Fibroblast of villous mesenchyme (primary cell): ENCODE measurements at places on chromosomes 11 and 22. TPM values are rescaled to one million over a fixed set of nuclear protein-coding genes. Genes with fewer than 3 reads are reported as not detected.

Gene TRIM77
- not detected in 2 replicates for total RNA-seq

Gene SCN2B
- total RNA-seq: not detected in 2 replicates

Gene OR52E6
- 0.43 TPM in 1 of 2 replicates, not detected in the other for total RNA-seq

Gene RFPL3
- not detected in 2 replicates for total RNA-seq

Gene LIN7C
- 51.2 and 91.1 TPM in 2 replicates for total RNA-seq

Gene SGSM1
- not detected in 2 replicates for total RNA-seq

Gene IGLL5
- total RNA-seq: not detected in 2 replicates

Gene DGCR6
- total RNA-seq: 2.2 and 3.2 TPM in 2 replicates

Gene OR4D5
- not detected in 2 replicates for total RNA-seq

Gene ART1
- total RNA-seq: not detected in 2 replicates

Gene LMO2
- total RNA-seq: under 0.01 TPM in 2 replicates

Gene ZNF280B
- total RNA-seq: 1.6 and 1.7 TPM in 2 replicates

Gene TENM4
- 10.4 and 21.3 TPM in 2 replicates for total RNA-seq

Gene SPTBN2
- total RNA-seq: under 0.01 and 1.3 TPM in 2 replicates

Gene SIK3
- total RNA-seq: 14.2 TPM in 2 replicates

Gene TRIM51
- not detected in 2 replicates for total RNA-seq

Gene SCGB1C1
- not detected in 2 replicates for total RNA-seq

Gene OR51E2
- 0.43 and 1.9 TPM in 2 replicates for total RNA-seq

Gene MIOX
- total RNA-seq: 0.32 TPM in 1 of 2 replicates, not detected in the other

Gene RAB38
- 0.64 and 3.5 TPM in 2 replicates for total RNA-seq

Gene ADM2
- 2.6 and 5.8 TPM in 2 replicates for total RNA-seq

Gene GAB4
- not detected in 2 replicates for total RNA-seq

Gene PRRG4
- under 0.01 TPM in 2 replicates for total RNA-seq

Gene KRTAP5-11
- not detected in 2 replicates for total RNA-seq

Gene POU2F3
- under 0.01 TPM in 1 of 2 replicates, not detected in the other for total RNA-seq

Gene MS4A2
- total RNA-seq: not detected in 2 replicates

Gene FAT3
- total RNA-seq: 1.9 and 6.9 TPM in 2 replicates

Gene TUB
- total RNA-seq: 1.9 and 5.2 TPM in 2 replicates

Gene INPP5J
- 0.43 and 0.97 TPM in 2 replicates for total RNA-seq

Gene APOL4
- total RNA-seq: not detected in 2 replicates

Gene SLC22A8
- not detected in 2 replicates for total RNA-seq
